ENCODE measurements at places on chromosomes 13 and 19.

DNA sequence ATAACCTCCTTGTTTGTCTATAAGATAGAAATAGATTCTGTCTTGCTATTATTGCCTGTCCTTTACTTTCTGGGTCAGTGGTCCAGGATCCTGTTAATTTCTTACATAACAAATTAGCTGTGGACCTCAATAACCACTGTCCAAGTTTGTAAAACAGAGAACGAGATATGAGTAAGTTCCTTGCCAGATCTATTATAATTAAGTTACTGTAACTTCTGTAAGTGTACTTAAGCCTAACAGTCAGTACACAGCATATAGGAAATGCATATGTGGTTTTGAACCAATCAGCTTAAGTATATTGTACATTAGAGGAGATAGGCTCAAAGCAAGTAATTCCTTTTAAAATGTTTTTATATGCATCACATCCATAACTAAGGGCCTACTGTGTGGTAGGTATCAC, 34.9 kb downstream of the HTR2A start:
- DNase-seq: no peak

DNA sequence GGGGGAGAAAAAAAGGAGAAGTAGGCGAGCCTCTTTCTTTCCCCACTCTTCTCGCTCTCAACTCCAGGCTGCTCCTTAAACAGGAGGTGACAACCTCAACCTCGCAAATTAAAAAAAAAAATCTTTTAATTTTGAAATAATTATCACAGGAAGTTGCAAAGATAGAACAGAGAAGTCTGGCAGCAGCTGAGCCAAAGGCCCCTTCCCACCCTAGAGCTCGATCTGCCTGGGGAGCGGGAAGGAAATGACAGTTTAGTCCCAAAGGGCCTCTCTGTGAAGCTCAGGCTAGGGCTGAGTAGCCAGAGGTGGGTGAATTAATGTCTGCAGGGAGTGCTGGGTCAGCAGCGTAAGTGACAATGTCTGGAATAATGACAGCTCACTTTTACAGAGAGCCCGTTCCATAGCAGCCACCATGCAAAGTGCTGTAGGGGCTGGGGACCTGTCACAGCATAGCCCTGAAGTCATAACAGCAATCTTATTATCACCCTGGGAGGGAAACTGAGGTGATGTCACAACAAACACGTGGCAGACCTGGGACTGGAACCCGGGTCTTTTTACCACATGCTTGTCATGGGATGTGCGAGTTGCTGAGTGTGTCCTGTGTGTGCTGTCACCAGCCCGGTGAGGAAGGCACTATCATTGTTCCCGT, 8.8 kb upstream of the CD22 start:
- no peak for DNase-seq

DNA sequence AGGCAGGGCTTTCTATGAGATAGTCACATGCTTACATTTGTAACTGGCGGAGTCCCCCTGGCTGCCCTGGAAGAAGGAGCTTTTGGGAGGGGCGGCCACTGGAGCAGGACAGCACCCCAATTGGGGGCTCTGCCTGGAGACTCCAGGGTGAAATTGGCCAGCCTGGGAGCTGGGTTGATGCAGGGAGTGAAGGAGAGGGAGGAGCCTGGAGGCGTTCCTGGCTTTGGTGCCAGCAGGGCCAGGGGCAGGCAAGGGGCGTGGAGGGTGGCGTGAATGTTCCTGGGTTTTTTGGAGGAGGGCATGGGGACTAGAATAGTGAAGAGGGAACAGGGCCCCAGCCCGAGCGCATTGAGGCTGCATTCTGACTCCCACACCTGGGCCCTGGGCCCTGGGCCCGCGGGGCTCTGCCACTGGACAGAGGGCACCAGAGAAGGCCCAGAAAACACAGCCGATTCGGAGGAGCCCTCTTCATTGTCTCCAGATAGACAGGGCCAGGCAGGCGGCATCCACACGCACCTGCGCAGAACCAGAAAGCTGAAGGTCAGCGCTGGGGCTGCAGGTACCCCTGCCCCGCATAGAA, 29.5 kb downstream of the COMP start:
- no peak for DNase-seq

- no peak for DNase-seq
Observed at GRCh38 chr13:97214921-97215320, 7.2 kb upstream of the MBNL2 start.

DNA sequence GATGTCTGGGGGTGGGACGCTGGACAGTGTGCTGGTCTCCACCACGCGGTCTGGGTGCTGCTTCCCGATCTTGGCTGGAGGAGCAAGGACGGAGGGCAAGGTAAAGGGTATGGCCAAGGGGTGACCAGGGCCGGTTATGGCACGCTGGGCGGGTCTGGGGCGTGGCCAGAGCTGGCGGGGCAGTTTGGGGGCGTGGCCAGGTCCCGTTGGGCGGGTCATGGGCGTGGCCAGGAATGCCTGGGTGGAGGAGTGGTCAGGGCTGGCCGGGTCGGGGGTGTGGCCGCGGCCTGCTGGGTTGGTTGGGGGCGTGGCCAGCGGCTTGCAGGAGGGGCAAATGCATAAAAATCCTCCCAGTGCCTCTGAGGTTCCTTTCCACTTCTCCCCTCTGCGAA, 19.2 kb downstream of the GPX4 start:
- no peak for DNase-seq

DNA sequence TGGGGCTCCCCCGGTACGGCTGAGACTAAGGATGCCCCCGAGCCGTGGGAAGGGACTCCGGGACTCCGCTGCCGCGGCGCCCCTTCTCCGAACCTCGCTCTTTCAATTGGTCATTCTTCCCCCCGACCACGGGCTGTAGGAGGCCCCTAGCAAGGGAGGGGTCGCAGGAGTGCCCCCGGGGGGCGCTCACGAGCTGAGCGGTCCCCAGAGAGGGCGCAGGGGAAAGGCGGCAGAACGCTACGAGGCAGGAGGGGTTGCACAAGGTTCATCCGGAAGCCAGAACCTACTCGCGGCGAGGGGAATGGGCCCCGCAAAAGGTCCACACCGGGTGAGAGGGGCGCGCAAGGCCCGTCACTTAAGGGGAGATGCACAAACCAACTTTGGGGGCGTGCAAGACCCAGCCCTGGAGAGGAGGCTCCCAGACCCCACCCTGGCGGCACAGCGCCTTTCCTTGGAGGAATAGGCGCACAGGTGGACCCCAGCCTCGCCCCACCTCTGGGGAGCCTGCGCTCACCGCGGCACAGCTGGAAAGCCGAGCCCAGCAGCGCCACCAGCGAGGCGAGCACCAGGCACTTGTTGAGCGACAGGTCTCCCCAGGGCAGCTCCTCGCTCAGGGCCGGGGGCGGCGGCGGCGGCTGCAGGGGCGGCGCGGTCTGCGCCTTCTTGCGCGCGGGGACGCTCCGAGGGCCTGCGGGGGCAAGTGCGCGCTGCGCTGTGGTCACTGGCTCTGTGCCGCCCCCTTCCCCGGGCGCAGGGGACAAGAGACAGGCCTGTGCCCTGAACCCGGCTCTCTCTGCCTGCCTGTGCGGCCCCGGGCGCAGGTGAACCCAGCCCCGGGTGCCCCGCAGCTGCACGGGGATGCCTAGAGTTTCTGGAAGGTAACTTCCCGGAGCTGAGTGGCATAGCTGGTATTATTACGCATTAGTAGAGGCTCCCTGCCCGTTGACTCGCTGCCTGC, 2.8 kb downstream of the JSRP1 start:
- DNase-seq: no peak

DNA sequence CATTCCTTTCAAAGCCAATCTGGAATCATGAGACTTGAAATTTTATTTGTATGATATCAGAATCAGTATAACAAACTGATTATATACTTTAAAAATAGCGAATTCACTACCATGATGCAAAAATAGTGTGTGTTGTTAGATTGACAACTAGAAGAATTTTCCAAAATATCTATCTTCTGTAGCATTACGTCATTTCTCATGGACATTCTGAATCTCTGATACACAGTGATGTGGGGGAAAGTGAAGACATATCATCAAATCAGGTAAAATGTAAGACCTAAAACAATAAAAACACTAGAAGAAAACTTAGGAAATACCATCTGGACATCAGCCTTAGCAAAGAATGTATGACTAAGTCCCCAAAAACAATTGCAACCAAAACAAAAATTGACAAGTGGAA, 1292.0 kb upstream of the PCDH9 start:
- DNase-seq: no peak

DNA sequence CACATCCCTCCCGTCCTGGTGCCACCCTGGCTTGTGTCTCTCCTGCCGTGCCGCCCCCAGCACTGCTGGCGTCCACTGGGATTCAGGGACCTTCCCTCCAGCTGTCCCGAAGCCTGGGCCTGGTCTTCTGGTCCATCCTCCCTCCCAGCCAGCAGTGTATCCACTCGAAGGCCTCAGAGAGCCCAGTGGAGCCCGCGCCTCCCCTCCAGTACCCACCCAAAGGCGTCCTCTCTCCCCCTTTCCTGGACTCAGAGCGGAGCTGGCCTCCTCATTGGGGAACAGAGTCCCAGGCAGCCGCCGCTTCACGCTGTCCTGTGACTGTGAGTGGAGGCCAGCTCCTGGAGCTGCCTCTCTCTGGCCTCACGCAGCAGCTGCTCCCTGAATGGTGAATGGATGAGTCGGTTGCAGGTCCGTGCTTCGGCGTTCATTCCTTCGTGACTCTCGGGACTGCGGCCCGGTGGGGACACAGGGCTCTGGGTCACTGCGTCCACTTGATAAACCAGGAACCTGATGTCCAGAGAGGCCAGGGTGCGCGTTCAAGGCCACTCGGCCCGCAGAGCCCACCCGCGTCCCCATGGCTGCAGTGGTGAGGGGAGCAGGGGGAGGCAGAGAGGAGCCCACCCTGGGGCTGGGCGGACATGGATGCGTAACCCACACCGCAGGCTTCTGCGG, 12.1 kb downstream of the ONECUT3 start:
- no peak for DNase-seq

DNA sequence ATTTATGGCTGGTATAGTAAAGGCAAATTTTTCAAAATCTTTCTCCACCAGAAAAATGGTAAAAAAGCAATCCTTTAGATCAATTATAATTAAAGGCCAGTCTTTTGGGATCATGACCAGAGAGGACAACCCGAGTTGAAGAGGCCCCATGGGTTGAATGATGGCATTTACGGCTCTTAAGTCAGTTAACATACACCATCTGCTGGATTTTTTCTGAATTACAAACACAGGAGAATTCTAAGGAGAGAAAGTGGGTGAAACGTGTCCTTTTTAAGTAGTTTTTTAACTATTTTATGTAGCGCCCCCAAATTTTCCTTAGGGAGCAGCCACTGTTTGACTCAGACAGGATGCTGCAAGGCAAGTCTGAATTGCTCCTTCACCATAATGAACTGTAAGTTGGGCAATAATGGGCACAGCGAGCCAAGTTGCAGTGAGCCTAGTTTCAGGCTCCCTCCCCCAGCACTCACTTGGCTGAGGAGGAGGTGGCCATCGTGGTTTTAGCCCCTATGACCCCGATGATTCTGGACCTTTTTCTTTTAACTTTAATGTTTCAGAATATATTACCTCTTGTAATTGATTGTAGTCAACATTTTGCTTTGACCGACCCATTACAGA, 13.6 kb upstream of the ZNF611 start:
- DNase-seq: no peak

- DNase-seq: peak; percentile 82
Observed at GRCh38 chr19:44903602-44904425, 1.8 kb upstream of the APOE start.
